ENCODE measurements at places on chromosomes 12 and 14.
A peak's percentile ranks its signal among the peaks of the same experiment; 100 is the strongest.

DNA sequence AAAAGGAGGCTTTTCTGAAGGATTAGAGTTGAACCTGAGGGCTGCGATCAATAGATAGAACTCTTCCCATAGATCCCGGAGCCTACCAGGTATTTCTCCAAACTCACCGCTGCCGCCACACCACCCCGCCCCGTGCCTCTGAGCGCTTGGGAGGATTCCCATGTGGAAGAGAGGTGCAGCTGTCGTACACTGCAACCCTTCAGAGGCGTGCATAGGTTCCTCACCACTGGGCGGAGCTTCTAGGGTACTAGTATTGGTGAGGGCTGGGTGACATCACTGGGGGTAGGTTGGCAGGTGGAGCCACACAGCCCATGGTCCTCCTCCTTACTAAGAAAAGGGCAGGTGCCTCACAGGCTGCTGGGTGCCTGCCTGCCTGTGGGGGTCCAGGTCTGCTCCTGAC is 127.0 kb downstream of the TSPAN9 start:
- H3K27me3 ChIP-seq, result peaks cover 3% of the 10 kb centered on the region
- no peak overlapping the region for H3K4me3 ChIP-seq
- no peaks in the 10 kb centered on the region for H3K4me1 ChIP-seq
- DNase-seq, result no peak

GRCh38 chr14:30874999-30875787 is 834 bp downstream of the COCH start:
- H3K4me3 ChIP-seq, result peak overlapping the region; percentile 22
- DNase-seq, result no peak
- H3K27me3 ChIP-seq, result peaks cover 11% of the 10 kb centered on the region
- no peak overlapping the region for H3K27ac ChIP-seq
- H3K36me3 ChIP-seq, result no peaks in the 10 kb centered on the region
- H3K4me1 ChIP-seq, result no peaks in the 10 kb centered on the region

- no peak overlapping the region for H3K27ac ChIP-seq
- no peak for DNase-seq
- H3K4me3 ChIP-seq, result no peak overlapping the region
- H3K36me3 ChIP-seq, result no peaks in the 10 kb centered on the region
- H3K27me3 ChIP-seq, result no peaks in the 10 kb centered on the region
- H3K4me1 ChIP-seq, result no peaks in the 10 kb centered on the region
These were observed 90.4 kb downstream of the IRF2BPL start for GRCh38 chr14:76938092-76938500.

- H3K27me3 ChIP-seq, result no peaks in the 10 kb centered on the region
- H3K27ac ChIP-seq, result no peak overlapping the region
- no peaks in the 10 kb centered on the region for H3K4me1 ChIP-seq
- no peak overlapping the region for H3K4me3 ChIP-seq
- no peak for DNase-seq
These were observed 630.0 kb upstream of the TBX3 start for GRCh38 chr12:115313929-115314328.

- no peaks in the 10 kb centered on the region for H3K4me1 ChIP-seq
- no peak overlapping the region for H3K4me3 ChIP-seq
- H3K27ac ChIP-seq, result no peak overlapping the region
- no peaks in the 10 kb centered on the region for H3K36me3 ChIP-seq
These were observed 80.8 kb downstream of the CIT start for GRCh38 chr12:119796292-119796691.

DNA sequence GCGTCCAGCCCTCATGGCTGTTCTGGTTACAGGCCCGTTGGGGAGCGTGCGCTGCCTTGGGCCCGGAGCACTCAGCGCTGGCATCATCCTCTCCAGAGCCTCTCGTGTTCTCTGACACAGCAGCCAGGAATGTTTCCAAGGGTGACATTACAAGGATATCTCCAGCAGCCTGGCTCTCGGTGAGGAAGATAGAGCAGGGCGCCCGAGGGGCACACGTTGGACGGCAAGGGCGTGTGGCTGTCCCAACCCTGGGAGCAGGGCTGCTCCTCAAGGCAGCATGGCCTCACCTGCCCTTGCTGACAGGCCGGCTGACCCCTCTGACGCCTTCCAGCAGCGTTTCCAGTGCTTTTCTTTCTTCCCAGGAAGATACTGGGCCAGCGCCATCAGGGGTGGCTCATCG is 14.4 kb downstream of the LRCOL1 start:
- H3K27me3 ChIP-seq, result peaks cover 4% of the 10 kb centered on the region
- no peak for DNase-seq
- no peak overlapping the region for H3K4me3 ChIP-seq
- no peaks in the 10 kb centered on the region for H3K36me3 ChIP-seq

- no peak for DNase-seq
- no peaks in the 10 kb centered on the region for H3K4me1 ChIP-seq
- no peaks in the 10 kb centered on the region for H3K36me3 ChIP-seq
- H3K27ac ChIP-seq, result no peak overlapping the region
- no peaks in the 10 kb centered on the region for H3K27me3 ChIP-seq
These were observed 31.2 kb downstream of the GSC start for GRCh38 chr14:94738751-94739150.

GRCh38 chr14:67934087-67934486 is 114.5 kb downstream of the RAD51B start:
- H3K27me3 ChIP-seq, result no peaks in the 10 kb centered on the region
- H3K36me3 ChIP-seq, result no peaks in the 10 kb centered on the region
- H3K27ac ChIP-seq, result no peak overlapping the region
- no peak for DNase-seq

GRCh38 chr12:93583627-93584392 is 11.3 kb downstream of the SOCS2 start:
- H3K27ac ChIP-seq, result no peak overlapping the region
- no peak for DNase-seq
- H3K27me3 ChIP-seq, result no peaks in the 10 kb centered on the region

- H3K4me1 ChIP-seq, result no peaks in the 10 kb centered on the region
- DNase-seq, result no peak
- H3K27ac ChIP-seq, result no peak overlapping the region
- no peaks in the 10 kb centered on the region for H3K27me3 ChIP-seq
These were observed 201.2 kb upstream of the PRICKLE1 start for GRCh38 chr12:42790761-42791151.

DNA sequence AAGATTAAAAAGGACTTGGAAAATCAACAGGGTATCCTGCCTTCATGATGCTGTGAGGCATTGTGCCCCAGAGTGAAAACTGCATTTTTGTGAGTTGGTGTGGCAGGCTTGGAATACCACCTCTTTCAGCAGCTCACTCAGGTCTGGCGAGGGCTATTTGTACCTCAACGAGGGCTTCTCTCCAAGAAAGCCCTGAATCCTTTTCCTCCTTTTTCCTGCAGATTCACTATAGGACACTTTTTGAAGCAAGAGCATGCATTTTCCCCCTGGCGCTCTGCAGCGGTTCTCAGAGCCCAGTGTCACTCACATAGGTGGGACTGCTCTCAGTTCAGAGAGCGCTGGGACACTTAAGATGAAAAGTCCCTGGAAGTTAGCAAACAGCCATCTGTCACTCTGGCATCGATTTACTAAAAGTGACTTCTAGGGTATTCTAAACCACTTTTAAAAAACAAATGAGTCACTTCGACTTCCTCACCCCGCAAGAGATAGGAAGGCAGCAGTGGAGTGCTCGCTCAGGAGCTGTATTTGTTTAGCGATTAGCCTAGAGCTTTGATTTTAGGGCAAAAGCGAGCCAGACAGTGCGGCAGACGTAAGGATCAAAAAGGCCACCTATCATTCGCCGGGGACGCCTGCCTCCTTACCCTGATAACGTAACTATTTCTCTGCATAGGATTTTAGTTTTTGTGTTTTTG is 782 bp upstream of the LGR5 start:
- no peaks in the 10 kb centered on the region for H3K36me3 ChIP-seq
- no peak overlapping the region for H3K27ac ChIP-seq
- no peak for DNase-seq
- H3K4me3 ChIP-seq, result no peak overlapping the region

DNA sequence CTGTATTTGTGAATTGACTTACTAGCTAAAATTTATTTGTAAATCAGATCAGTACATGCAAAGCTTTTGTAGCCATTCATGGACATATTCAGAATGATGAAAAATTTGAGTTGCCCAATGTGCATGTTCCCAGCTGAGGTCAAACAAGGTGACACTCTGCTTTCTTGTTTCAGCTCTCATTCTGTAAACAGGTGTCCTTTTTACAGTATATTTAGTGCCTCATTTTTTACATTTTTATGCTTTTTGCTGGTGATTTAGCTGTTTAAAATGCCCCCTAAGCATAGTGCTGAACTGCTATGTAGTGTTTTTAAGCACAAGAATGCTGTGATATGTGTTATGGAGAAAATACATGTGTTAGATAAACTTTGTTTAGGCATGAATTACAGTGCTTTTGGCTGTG is 76.3 kb downstream of the MIA2 start:
- H3K4me3 ChIP-seq, result no peak overlapping the region
- no peaks in the 10 kb centered on the region for H3K27me3 ChIP-seq
- peaks cover 4% of the 10 kb centered on the region for H3K36me3 ChIP-seq
- no peak overlapping the region for H3K27ac ChIP-seq

Measured in CD8-positive, alpha-beta memory T cell (primary cell).